Natural killer cell (primary cell): ENCODE measurements at places on chromosomes 6 and 20. TPM values are rescaled to one million over a fixed set of nuclear protein-coding genes. Genes with fewer than 3 reads are reported as not detected.

DNA sequence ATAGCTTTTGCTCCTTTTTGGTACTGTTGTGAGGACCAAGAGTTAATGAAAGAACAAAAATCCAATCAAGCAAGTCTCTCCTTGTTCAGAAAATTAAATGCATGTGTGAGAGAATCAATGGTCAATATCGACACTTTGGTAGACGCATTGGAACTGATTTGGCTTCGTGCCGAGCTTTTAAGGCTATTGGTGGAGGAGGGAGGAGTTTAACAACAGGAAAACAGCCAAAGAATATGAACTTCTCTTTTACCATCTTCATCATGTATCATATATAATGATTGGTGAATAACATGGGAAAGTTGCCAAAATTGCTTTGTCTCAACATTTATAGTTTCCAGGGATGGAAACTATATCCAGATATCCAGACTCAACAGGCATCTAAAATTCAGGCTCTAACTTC is 266.5 kb upstream of the CITED2 start:
- DNase-seq = no peak

Gene PDYN
- total RNA-seq = not detected

Gene CTAGE9
- total RNA-seq = not detected

Gene PLCB4
- not detected for total RNA-seq

Gene EDN1
- 0.63 TPM for total RNA-seq

Gene ELOVL2
- not detected for total RNA-seq

Gene TGM2
- total RNA-seq = 0.33 TPM

Gene ADRM1
- total RNA-seq = 88.4 TPM

- no peak for DNase-seq
These were observed 615 bp upstream of the NTSR1 start for GRCh38 chr20:62707921-62708521.

Gene TSPO2
- total RNA-seq = not detected

Gene MATN4
- not detected for total RNA-seq

Gene CNBD2
- 20.5 TPM for total RNA-seq
